ENCODE measurements at places on chromosomes 7 and 10.
A peak's percentile ranks its signal among the peaks of the same experiment; 100 is the strongest.

DNA sequence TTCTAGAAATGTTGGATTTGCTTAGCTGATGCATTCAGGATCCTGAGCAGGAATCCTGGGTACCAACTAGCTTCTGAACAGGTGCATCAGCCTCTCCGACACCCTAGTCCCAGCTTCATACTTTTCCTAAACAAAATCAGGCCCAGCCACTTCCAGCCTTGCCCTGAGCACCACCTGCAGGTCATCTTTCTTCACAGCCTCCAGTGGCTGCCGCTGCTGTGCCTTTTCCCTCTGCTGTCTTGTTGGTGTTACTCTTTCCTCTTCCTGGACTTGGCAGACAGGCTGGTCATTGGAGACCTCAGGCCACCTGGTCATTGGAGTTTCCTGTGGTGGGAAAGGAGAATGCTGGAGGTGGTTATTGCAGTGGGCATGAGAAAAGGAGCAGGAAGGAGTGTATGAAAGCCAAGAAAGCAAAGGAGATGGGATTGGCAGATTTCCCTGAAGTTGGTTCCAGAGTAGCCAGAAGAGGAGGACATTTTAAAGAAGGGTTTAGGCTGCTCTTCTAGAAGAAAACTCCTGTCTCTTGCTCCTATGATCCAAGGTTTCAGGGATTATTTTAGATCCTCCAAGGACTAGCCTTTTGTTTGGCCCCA is 48.2 kb upstream of the NFKB2 start:
- ATAC-seq: peak; percentile 39

GRCh38 chr7:90596671-90597562 is 796 bp downstream of the CDK14 start:
- no peak for ATAC-seq

DNA sequence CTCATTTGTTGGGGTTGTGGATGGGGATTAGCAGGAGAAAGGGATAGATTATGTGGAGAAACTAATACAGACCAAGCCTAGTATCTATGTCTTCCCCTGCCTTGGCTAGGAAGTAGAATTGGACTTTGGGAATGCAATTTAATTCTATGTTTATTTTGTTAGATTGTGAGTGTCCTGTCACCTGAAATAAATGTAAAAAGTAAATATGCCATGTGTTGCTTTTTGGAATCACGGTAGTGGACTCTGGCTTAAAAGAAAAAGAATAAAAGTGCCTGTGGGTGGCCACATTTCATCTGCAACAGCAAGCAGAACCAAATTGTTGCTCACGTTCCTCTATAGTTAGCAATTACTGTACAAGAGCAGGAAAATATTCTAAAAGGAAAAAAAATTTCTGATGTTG is 42.3 kb downstream of the TET1 start:
- ATAC-seq: no peak

DNA sequence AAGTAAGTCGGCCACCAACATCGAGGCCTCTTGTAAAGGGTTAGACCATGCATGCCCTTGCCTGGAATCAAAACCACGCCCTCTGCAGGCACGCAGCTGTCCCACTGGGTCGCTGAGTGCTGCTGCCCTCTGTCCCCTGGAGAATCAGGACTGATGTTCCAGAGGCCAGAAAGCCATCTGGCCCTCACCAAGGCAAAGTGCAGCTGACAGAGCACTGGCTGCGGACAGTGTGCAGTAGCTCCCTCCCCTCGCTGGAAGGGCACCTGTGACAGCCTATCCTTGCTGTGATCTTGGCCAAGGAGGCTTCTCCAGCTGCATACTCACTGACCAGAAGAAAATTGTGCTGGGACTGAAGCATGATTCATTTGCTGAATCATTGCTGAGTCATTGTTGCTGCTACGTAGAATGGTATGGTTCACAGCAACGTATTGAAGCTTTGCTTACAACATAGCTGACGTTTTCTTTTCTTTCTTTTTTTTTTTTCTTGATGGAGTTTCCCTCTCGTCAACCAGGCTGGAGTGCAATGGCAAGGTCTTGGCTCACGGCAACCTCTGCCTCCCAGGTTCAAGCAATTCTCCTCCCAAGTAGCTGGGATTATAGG is 30.4 kb downstream of the DDC start:
- peak; percentile 77 for ATAC-seq

DNA sequence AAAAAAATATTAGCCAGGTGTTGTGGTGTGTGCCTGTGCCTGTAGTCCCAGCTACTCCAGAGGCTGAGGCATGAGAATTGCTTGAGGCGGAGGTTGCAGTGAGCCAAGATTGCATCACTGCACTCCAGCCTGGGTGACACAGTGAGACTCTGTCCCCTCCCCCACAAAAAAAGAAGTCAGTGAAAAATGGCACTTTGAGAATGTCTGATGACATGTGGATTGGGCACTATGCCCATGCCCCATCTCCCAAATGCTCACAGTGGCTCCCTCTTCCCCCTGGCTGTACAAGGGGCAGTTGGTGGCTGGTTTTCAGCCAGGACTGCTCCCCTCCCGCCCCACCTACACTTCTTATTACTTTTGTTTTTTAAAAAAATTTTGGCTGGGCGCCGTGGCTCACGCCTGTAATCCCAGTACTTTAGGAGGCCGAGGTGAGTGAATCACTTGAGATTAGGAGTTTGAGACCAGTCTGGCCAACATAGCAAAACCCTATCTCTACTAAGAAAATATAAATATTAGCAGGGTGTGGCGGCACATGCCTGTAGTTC is 26.1 kb downstream of the IL15RA start:
- ATAC-seq: no peak

GRCh38 chr7:35699796-35700305 is 4.9 kb upstream of the HERPUD2 start:
- ATAC-seq: no peak

GRCh38 chr7:104272767-104273384 is 55.5 kb upstream of the LHFPL3 start:
- no peak for ATAC-seq

- peak; percentile 16 for ATAC-seq
Measured at GRCh38 chr10:17848646-17849045, 39.5 kb downstream of the MRC1 start.

GRCh38 chr10:97651773-97652172 is 11.3 kb downstream of the PI4K2A start:
- ATAC-seq: no peak

- no peak for ATAC-seq
Measured at GRCh38 chr7:157486007-157486755, 149.4 kb downstream of the DNAJB6 start.

- ATAC-seq: no peak
Measured at GRCh38 chr10:88234297-88234696, 348.8 kb downstream of the RNLS start.

- no peak for ATAC-seq
Measured at GRCh38 chr7:28745351-28745750, 212.8 kb downstream of the TRIL start.

DNA sequence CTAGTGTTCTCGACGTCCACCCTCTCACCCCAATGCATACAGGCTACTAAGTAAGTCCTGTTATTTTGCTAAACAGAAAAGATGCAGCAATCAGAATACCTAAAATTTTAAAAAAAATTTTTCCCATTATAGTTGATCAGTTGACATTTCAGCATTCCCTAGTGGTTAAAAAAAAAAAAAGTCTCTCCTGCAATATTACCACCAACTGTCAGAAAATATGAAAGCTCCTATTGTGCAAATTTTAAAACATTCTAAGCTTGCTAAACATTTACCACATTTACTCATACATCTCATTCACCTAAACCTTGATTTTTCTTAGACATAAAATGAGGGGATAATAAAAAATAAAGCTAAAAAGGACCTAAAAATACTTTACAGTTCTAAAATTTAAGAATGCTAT is 165.6 kb downstream of the AVL9 start:
- no peak for ATAC-seq

- ATAC-seq: no peak
Measured at GRCh38 chr10:21304198-21304597, 221.3 kb downstream of the SKIDA1 start.

GRCh38 chr7:96558093-96558492 is 151.6 kb downstream of the SEM1 start:
- no peak for ATAC-seq

DNA sequence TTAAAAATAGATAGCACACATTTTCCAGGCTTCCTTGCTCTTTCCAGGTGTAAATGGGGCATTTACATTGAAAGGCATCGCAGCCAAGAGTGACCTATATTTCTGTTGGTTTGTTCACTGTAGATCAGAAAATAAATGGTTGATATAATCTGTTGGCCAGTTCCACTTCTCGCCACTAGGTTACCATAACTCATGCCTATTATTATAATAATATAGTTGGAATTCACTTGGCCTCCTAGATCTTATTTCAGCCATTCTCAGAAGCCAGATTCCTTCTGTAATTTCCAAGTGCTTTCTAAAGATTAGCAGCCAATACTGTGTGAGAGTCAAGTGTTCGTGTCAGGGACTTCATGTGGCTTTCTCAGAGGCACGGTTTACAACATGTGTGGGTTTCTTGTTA is 179.5 kb downstream of the DNAH11 start:
- no peak for ATAC-seq

DNA sequence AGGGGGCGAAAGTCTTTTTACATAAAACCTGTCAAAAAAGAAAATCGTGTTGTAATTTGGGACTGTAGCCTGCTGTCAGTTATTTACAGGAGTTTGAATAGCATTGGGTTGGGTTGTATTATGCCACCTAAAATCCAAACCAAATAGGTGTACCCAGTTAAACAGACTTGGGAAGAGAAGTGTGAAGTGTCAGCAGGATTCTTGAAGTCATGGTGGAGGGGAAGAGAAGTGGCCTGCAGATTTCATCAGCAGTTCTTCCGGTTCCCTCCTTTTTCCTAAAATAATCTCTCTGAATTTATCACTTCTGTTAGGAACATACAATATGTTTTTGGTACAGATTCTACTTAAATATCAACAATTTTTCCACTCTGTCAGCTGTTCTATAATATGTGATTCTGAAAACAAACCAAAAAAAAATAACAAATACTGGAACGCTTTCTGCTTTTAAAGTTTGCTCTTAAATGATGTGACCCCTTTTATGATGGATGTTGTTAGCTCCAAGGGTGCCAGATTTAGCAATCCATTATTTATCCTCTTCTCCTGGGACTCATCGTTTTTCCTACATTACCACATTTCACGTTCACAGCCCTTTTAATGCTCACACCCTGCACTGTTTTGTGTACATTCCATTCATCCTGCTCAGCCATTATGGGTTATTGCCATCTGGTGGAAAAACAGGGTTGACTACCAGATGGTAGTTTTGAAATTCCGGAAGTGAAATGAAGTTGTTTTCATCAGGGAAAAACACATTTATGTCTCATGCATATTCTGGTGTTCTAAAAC is 18.7 kb upstream of the ARHGAP12 start:
- ATAC-seq: no peak

DNA sequence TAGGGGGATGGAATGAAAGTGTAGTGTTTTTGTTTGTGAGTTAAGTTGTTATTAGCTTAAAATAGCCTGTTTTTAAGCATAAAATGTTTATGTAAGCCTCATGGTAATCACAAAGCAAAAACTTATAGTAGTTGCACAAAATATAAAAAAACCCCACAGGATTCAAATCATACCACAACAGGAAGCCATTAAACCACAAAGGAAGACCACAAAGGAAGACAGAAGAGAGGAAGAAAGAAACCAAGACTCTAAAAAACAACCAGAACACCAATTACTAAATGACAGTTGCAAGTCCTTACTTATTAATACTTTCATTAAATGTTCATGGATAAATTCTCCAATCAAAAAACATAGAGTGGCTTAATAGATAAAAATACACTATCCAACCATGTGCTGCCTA is 63.6 kb downstream of the ANKRD7 start:
- peak; percentile 14 for ATAC-seq

DNA sequence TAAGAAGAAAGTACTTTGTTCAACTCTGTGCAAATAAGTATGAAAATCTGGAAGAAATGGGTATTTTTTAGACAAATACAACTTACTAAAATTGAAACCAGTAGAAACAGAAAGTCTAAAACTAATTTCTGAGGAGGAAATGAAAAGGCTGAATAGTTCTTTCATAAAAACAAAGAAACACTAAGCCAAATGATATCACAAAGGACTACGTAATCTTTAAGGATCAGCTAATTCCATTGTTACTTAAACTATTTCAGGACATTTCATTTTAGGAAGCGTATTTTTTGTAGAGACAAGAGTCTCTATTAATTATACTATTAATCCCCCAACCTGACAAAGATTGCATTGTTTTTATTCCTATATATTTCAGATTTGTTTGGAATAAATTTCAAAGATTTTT is 11.2 kb upstream of the CCSER2 start:
- peak; percentile 31 for ATAC-seq

DNA sequence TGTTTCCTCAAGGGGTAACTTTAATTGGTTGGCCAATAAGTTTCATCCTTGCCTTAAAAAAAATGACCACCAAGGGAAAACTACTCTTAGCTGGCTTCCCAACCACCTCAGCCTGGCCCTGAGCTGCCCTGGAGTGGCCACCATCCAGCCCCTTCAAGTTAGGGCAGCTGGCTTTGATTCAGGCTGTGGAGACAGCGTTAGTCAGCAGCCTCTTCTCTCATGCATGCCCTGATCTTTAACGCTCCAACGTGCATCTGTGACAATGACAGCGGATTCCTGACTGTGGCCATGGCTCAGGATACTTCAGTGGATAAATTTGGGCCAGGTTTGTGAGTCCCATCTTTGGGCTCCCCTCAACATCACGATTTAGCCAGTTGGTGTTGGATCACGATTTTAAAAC is 111.6 kb downstream of the RBM20 start:
- no peak for ATAC-seq

GRCh38 chr10:43640603-43641002 is 8.1 kb downstream of the ZNF32 start:
- no peak for ATAC-seq

DNA sequence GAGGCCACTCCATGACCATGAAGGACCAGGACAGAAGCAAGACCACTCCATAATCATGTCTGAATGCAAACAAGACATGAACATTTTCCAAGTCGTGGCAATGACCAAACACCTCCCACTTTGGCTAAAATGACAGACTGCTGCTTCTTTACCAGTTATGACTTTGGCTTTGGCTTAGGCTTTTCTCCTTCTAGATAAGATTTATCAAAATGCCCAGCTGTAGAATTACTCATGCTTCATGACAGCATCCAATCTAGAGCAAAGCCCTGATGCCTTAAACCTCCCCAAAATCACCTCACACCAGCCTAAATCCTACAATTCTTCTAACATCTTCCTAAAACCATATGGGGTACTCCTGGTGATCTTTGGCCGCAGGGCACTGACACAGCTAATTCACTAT is 102.1 kb downstream of the VPS41 start:
- no peak for ATAC-seq

DNA sequence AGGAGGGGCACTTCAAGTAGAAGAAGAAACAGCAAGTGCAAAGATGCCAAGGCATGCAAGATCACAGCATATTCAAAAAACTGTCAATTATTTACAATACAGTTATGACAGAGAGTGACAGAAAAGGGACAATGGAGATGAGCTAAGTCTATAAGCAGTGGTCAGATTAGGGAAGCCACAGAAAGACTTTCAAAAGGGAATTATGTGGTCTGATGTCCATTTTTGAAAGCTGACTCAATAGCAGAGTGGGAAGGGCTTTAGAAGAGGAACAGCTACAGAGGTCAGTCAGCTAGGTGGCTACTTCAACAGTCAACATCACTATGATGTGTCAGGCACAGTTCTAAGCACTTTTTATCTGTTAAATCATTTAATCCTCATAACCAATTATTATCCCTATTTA is 45.2 kb upstream of the SPOCK2 start:
- peak; percentile 85 for ATAC-seq

Data from activated T-helper 17 cell treated with anti-CD3 and anti-CD28 coated beads, Interleukin-2, amount 50 U/mL, for 72 hours (primary cell).